Esophagus mucosa (tissue), 1 donor: ENCODE measurements at places on chromosomes 11 and 22.

- ATAC-seq = no peak
Measured at GRCh38 chr11:103413266-103413888, 304.2 kb downstream of the DYNC2H1 start.

DNA sequence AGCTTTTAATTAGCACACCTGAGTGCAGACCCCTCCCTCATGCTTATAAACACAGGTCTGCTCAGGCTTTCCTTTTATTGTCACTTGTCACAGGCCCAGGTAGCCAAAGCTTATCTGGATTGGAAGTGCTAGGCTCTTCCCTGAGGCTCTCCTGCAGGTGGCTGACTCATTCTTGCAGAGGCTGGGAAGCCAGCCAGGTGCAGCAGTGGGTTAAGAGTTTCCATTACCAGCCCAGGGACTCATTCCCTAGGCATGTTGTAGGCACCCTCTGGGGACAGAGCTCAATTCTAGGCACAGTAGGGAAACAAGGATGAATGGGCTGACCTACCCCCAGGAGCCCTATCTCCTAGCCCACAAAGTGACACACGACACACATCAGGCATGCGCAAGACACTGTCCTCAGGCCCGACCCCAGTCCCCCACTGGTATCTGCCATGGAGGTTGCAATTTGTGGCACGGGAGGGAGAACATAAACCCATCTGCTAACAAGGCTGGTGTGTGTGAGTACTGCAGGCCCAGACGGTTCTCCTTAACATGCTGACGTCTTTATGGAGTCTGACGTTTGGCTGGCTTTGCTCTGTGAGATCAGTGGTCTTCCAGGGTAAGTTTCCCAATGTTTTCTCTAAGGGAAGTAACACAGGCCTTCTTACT lies 94.2 kb downstream of the ABTB2 start:
- ATAC-seq = peak; percentile 88

- ATAC-seq = no peak
Measured at GRCh38 chr11:78469896-78470295, 52.3 kb upstream of the GAB2 start.

GRCh38 chr11:132605825-132606570 lies 926.3 kb downstream of the OPCML start:
- ATAC-seq = no peak

DNA sequence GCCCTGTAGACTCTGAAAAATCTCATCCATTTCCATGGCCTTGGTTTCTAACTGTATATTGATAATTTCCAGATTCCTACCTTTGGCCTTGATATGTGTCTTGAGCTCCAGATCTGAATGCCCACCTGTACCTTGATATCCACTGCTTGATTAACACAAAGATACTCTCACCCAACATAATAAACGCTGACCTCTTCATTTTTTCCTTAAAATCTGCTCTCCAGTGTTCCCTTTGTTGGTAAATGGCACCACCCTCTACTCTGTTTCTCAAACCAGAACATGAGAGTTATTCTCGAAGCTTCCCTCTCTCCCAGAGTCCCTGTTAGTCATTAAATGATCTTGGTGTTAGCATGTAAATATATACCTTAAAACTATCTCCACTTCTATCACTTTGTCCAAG lies 13.4 kb downstream of the TUG1 start:
- no peak for ATAC-seq

- no peak for ATAC-seq
Measured at GRCh38 chr11:25625094-25625493, 706.8 kb upstream of the ANO3 start.

- no peak for ATAC-seq
Measured at GRCh38 chr11:133081020-133081419, 451.3 kb downstream of the OPCML start.

DNA sequence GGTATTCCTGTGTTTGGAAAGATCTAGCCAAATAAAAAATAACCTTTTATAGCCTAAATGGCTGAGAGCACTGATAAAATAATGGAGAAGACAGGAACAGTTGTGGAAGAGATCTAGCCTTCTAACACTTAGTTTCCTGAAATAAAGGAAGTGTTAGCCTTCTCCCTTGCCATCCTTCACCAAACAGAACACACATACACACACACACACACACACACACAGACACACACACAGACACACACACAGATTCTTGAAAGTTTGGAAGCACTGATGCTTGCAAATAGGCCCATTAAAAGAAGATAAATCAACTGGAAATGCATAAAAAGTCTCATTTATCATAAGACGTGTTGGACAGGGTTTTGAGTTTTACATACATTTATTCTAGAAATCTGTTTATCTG lies 37.5 kb downstream of the KIRREL3 start:
- no peak for ATAC-seq
